Natural killer cell (primary cell): ENCODE measurements at places on chromosomes 1 and 21. TPM values are rescaled to one million over a fixed set of nuclear protein-coding genes. Genes with fewer than 3 reads are reported as not detected.

DNA sequence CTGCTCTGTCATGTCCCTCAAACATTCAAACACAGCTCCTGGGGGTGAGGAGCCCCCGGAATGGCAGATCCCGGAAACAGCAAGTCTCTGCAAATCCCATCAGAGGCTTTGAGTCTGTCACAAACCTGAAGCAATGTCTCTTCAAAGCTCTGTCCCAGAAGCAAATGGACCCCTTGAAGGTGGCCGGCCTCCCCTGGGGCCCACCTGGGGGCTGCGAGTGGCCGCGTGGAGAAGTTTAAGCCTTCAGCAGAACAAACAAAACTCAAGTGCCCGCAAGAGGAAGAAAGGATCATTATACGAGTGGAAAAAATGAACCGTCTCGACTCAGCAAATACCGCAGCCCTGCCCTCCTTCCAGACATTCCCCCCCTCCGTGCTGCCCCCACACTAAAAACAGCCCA, 53.3 kb downstream of the PRDM16 start:
- no peak for DNase-seq

The SPRR3 gene
- not detected for total RNA-seq

The GCSAML gene
- 0.19 TPM for total RNA-seq

The TGFB2 gene
- not detected for total RNA-seq

DNA sequence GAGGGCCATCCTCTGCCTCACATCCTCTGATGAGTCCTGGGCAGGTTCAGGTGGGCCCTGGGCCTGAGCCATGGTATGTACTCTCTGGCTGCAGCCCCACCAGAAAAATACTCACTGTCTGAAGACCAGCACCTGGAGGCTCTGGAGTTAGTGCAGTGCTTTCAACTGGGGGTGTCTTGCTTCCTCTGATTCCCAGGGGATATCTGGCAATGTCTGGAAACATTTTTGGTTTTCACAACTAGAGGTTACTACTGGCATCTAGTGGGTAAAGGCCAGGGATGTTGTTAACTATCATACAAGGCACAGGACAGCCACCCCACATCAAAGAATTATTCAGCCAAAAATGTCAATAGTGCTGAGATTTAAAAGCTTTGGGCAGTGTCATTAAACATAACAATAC, 152.7 kb downstream of the HIVEP3 start:
- DNase-seq, result no peak

DNA sequence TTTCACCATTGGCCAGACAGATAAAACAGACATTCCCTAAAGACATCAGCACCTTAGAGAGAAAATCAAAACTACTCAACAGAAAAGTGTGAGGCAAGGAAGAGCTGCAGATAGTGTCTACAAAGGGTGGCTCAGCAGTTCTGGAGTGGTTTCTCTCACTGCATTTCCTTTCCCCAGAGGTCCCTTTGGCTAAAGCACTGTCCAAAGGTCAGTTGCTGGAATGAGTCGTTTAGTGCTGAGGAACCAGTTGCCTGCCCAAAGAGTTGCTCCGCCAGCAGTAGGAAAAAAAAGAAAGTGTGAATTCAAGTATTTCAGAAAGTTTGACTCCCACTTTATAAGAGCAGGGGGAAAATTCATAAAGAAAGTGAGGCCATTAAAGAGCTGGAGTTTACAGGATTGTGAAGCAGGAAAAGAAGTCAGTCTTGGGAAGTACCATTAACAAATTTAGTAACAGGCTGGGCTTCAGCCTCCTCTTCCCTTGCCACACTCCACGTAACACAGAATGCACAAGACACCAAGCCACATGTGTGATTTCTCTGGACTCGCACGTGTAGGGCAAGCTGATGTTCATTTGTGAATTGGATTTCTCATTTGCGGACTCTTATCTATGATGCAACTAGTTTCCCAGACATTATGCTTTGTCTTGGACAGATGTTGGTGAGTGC, 122.2 kb downstream of the RUNX1 start:
- no peak for DNase-seq

DNA sequence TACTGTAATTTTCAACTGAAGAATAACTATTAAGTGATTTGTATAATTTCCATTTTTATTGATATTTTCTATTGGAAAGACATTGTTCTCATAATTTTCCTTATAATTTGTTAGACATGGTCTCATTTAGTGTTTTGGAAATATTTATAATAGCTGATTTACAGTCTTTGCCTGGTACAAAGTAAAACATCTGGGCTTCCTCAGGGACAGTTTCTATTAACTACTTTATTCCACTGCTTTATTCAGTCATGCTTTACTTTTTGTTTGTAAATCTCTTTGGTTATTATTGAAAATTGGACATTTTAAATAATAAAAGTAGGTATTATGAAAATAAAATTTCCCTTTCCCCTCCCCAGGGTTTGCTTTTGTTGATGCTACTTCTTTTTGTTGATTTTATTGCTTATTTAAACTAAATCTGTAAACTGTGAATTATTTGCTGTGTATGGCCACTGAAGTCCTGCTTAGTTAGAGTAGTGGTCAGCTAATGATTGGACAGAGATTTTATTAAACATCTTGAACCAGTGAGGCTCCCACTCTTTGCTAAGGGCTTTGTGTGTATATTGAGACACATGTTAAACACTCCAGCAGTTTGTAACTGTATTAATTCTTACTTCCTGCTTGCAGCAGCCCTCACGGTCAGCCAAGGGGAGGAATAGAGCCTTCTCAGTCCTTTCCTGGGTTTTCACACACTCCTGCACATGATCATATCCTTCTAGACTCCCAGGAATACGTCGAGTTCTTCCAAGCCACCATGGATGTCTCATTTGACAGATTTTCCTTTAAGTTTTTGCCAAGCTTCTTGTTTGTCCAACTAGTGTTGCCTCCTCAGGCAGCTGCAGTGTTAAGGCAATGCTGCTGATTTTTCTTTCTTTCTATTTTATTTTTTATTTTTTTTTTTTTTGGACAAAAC, 994.6 kb upstream of the PRMT6 start:
- DNase-seq, result no peak

DNA sequence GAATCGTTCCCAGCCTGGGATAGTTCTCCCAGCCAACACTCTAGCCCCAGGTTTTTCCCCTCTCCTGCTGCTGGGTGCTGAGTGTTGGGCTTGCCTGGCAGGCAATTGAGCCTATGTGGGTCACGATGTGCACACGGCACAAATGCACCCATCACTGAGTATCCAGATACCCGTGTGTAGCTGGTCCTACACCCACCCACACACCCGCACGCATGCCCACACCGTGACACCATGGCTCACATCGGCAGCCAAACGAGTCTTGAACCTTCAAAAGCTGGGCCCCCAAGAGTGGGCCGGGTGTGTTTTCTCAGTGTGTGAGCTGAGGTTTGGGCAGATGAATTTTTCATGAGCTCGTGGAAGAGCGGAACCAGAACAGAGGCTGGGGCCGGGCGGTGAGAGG, 188.5 kb downstream of the GRIK3 start:
- no peak for DNase-seq

- DNase-seq, result no peak
Measured at GRCh38 chr1:17577907-17578297, 38.4 kb downstream of the ARHGEF10L start.

GRCh38 chr1:222691016-222691415, 21.3 kb downstream of the AIDA start:
- DNase-seq, result no peak

DNA sequence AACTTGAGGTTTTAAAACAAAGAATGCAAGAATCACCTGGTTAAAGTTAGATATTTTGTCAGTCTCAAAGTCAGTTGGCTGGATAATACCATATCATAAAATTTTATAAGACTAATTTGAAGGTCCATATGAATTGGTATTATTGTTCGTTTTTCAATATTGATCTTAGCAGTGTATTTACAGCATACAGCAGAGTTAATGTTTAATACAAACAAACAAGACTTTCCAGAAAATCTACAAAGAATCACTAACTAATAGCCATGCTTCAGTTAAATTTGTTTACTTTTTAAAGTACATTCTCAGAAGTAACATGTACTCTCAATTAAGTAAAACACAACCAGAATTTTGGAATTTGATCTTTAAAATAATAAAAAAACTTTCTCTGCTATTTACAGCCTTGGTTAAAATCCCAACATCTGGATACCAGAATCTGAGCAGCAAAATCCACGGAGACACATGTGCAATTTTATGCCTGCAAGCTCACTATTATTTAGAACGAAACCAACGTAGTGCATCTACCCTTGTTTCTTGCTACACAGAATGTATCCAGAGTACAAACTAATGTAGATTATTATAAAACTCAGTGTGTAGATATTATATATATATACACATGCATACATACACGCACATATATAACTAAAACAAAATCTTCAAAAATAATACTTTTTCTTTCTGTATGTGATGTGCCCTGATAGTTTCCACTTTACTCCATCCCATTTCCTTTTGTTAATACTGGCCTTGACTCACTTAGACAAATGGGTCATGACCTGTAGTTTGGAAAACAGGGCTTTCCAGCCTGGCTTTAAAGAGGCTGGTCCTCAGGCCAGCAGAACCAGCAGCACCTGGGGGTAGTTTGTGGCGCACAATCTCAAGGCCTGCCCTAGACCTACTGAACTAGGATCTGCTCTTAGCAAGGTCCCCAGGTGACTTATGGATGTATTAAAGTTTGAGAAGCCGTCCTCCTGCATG, 63.6 kb upstream of the ERG start:
- no peak for DNase-seq

DNA sequence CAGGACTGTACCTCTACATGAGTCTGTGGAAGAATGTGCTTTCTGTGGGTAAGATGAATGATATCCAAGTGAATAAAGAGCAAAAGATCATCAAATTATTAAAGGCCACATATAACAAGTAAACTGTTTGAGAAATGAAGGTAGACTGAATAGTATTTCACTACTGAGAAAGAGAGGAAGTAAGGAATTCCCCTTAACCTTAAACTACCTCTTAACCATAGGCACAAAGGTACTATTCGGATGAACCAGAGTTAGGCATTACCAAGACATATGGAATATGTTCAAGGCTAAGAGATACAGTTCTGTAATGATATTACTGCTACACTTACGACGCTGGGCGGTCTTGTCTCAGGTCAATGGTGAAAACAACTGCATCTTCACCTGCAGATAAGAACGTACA, 25.5 kb downstream of the DCAF8 start:
- no peak for DNase-seq

The KIF14 gene
- total RNA-seq, result 0.40 TPM

The PTBP2 gene
- 33.1 TPM for total RNA-seq

DNA sequence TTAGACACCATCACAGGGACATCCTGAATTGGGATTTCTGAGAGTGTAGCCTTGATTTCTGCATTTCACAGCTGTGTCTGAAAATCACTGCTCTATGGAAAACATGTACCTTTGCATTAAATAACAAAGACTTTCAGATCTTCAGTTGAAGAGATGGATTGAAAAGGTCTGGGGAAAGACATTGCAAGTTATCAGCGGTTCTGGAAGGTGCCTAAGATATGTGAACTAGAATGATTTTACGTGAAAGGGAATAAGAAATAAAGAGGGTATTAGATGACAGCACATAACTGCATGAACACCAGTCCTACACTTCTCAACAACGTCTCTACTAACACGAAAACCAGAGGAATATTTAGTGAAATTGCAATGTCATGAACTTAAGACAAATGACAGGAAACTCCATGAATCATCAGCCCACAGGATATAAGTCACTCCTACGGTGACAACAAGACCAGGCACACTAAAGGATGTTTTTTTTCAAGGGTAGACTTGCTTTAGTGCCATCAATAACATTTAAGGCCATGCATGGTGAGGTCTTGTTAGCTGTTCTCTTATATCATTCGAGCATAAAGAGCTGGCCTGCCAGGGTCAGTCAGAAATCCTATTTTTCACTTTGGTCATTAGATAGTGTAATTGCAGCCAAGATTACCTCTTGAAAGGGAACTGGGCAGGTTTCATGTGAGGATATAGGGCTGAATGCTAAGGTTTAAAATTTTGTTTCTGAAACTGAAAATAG, 283.1 kb downstream of the GRIK1 start:
- DNase-seq, result peak; percentile 2

The TMEM240 gene
- 1.00 TPM for total RNA-seq

GRCh38 chr1:246677842-246678241, 46.4 kb upstream of the SCCPDH start:
- DNase-seq, result no peak

The CACYBP gene
- 43.8 TPM for total RNA-seq

DNA sequence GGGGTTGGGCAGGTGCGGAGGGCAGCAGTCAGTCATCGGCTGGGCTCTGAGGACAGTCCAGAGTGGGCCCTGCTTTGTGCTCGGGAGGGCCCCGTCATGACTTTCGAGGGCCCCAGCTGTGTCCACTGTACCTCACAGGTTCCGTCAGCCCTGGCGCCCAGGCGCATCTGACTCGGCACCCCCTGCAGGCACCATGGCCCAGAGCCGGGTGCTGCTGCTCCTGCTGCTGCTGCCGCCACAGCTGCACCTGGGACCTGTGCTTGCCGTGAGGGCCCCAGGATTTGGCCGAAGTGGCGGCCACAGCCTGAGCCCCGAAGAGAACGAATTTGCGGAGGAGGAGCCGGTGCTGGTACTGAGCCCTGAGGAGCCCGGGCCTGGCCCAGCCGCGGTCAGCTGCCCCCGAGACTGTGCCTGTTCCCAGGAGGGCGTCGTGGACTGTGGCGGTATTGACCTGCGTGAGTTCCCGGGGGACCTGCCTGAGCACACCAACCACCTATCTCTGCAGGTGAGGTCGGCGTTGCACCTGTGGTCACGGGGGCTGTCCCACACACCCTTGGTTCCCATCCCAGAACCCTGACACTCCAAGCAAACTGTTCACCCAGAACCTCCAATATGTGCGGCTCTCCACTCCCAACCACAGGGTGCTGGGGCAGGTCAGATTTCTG, 7.8 kb downstream of the PODN start:
- no peak for DNase-seq

DNA sequence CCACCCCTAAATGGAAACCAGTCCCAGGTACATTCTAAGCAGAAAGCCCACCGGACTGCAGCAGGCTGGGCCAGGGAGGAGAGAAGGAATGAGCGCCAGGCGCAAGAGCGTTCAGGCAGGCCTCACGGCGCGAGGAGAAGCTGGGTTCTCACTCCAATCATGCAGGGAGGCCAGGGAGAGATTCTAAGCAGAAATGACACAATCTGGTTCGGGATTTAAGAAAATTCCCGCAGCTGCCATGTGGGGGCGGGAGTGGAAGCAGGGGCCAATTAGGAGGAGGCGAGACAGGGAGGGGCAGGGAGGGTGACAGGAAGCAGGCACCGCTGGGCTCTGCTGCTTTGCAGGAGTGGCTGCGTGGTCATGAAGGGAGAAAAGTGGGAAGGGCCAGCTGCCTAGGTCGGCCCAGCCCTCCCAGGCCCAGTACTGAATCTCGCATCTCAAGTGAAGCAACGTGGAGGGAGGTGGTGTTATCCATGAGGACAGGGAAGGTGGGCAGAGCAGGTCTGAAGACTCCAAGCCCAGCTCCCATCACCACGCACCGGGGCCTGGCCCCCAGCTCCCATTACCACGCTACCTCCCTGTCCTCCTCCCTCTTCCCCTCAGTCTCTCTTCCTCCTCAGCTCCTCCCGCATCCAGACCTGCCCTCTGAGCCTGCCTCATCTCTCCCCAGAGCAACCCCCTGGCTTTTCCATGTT, 11.8 kb downstream of the NPHP4 start:
- no peak for DNase-seq

- no peak for DNase-seq
Measured at GRCh38 chr1:234292011-234292410, 81.2 kb upstream of the COA6 start.

The APCS gene
- total RNA-seq, result not detected

- no peak for DNase-seq
Measured at GRCh38 chr1:53869454-53870117, 20.0 kb downstream of the YIPF1 start.

The CRNN gene
- total RNA-seq, result not detected

The OR6Y1 gene
- not detected for total RNA-seq

The C8A gene
- not detected for total RNA-seq

GRCh38 chr1:60287536-60287935, 214.0 kb upstream of the C1orf87 start:
- DNase-seq, result no peak

- DNase-seq, result no peak
Measured at GRCh38 chr1:10065344-10065685, 32.6 kb downstream of the UBE4B start.

The SIPA1L2 gene
- 1.5 TPM for total RNA-seq
